ENCODE measurements at places on chromosomes 3 and 15.

- DNase-seq: peak; percentile 35
Measured at GRCh38 chr3:69354948-69355347, 30.9 kb downstream of the FRMD4B start.

DNA sequence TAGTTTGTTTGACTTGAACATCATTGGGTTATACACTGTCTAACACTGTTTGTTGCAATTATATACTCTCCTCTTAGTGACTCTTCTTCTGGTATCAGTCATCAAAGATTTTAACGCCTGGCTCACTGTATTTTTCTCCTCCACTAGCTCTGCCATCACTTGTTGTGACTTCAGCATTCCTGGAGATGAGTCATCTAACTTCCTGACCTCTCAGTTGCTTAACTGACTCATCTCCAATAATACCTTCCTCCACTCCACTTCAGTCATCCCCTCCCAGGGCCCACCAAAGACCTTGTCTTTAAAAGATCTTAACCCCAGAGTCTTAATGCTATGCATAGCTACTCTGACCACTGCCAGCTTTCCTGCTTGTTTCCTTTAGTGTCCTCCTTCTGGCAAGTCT, 28.6 kb upstream of the CLSTN2 start:
- peak; percentile 73 for DNase-seq

DNA sequence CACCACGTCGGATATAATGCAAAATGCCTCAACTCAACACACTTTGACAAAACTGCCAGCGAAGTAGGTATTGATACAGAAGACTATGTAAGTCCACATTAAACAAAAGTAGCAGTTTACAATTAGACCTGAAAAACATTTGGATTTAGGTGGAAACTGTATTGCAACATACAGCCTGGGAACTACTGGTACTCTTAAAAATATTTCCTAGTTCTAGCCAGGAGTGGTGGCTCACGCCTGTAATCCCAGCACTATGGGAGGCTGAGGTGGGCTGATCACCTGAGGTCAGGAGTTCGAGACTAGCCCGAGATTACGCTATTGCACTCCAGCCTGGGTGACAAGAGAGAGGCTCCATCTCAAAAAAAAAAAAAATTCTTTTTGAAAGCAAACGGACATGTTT, 246.2 kb downstream of the ZBTB20 start:
- DNase-seq: no peak

DNA sequence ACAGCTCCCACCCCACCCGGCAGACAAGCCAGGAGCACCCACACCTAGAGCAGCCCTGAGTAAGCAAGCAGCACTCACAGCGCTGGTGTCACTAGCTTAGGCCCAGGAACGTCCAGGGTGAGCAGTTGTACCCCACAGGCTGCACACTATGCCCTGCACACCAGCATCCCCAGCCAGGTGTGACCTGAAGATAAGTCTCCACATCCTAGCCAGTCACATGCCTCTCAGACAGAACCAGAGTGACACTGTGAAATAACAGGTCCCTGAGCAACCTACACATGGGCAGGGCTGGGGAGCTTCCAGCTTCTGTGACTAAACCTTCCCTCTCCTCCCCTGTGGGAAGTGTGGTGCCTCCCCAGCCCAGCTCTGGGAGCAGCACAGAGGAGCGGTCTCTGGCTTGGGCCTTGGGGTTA, 253.6 kb downstream of the UACA start:
- DNase-seq: no peak

- DNase-seq: no peak
Measured at GRCh38 chr15:80514071-80514780, 110.0 kb downstream of the ARNT2 start.

DNA sequence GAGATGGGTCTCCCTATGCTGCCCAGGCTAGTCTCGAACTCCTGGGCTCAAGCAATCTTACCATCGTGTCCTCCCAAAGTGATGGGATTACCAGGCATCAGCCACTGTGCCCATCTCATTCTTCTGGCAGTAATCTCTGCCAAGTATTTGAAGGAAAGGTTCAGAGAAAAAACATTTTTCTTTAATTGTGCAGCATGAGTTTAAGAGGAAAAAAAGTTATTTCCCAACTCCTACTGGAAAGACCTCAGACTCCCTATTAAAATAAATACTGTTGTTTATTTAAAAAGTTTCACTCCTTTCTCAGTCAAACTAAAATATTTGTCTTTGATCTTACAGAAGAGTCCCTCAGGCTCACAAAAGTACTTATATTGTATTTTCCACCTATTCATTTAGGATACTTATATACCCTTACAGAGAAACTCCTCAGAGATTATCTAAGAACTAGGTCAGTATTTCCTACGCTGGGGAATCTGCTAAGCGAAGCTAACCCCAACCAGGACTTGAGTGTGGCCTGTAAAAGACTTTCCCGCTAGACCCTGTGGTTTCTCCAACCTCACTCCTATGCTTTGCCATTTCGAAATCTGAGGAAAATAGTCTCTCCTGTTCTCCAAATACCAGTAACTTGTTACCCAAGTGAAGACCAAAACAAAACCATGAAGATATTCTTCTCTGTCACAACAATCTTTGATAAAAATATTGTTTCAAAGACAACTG, 28.7 kb downstream of the WWTR1 start:
- no peak for DNase-seq

GRCh38 chr3:42702066-42702951, at the start of gene HHATL:
TSS of gene HHATL (minus strand) at chr3:42702798. CDS start at chr3:42700826, 1,972 bp downstream.
- no peak for DNase-seq

DNA sequence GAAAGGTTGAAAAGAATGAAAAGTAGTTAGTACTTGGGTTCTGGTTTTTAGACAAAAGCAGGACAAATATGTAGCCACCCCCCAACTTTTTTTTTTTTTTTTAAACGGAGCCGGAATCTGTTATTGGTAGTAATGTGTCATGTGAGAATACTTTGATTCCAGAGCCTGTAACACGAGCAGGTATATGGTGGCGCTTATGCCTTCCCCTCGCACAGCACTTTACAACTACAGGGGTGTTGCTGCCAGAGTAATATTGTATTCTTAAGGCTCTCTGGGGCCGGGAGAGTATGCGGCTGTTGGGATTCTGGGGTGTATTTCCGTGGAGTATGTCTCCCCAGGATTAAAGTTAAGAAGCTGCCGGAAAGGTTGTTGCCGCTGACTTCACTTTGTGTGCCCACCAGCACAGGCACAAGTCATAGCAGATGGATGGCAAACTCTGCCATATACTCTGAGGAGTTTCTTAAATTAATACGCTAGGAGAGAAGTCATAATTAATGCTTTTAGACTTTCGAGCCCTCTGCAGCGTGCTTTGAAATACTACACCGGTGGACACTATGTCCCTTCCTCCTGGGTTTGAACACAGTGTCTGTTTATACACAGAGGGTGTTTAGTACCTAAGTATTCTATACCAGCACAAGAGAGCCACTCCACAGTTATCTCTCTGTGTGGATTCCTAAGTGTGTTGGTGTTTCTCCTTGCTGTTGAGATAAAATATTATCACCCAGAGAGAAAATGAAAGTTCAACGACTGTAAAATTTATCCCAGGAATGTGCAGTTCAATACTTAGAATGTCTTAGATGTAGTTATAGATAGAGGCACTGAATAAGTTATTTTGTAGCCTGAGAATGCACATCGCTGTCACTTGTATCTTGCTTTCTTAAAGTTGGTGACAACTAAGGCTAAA, 1.4 kb downstream of the MBNL1 start:
- DNase-seq: peak; percentile 72

DNA sequence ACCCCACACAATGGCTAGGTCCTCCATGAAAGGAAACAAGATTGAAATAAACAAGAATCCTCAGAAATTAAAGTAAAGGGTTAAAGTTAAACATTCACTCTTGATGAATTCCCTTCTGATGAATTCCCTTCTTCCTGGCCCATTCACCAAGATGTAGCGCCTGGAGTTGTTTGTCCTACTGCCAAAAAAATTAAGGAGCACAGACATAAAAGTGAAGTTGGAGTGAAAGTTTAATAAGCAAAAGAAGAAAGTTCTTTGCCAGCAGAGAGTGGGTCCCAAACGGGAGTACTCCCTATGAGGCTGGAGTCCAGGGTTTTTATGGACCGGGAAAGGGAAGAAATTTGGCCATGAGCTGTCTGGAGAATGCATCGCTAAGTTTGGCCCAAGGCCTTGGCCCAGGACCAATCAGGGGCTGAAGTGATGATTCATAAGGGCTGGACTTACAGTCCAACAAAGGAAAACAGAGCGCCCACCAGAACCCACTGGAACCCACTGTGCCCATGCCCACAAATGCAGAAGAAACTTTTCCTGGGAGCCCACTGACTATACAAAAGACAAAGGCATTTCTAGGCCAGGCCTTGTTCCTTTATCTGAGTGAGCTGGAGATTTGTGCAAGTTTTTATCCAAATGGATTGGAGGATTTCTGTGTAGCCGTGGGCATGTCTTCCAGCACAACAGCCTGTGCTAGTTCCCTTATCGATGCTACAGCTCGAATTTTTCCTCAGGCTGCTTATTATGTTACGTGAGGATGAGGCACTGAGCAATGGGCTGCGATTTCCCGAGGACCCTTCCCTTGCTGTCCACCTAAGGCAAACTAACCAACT, 1561.6 kb downstream of the OTOL1 start:
- no peak for DNase-seq

DNA sequence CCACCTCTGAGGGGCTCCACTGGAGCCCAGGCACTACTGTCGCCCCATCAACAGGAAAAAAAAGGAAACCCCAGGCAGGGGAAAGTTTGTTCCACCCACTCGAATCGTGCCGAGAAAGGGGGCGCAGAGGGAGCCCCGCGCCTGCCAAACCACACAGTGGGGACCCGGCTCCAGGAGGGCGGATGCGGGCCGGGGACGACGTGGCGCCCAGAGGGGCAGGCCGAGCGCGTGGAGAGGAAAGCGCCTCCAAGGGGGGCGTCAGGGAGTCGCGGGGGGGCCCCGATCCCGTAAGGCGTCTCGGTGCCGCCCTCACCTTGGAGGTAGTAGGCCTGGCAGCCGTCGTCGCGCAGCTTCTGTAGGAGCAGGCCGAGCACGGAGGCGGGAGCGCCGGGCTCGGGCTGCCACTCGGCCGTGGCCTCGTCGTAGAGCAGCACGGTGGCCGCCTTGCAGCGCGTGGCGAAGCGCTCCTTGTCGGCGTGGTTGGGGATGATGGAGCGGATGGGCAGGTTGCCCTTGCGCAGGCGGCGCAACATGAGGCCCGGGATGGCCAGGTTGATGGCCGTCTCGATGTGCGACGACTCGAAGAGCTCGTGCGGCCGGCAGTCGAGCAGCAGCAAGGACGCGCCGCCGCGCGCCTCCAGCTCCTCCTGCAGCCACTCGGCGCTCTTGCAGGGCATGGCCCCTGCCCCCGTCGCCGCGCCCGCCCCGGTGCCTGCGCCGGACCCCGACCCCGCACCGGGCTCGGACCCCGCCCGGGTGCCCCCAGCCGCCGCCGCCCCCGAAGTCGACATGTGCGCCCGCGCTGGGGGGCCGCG, 627 bp downstream of the DUSP7 start:
- DNase-seq: peak; percentile 51

DNA sequence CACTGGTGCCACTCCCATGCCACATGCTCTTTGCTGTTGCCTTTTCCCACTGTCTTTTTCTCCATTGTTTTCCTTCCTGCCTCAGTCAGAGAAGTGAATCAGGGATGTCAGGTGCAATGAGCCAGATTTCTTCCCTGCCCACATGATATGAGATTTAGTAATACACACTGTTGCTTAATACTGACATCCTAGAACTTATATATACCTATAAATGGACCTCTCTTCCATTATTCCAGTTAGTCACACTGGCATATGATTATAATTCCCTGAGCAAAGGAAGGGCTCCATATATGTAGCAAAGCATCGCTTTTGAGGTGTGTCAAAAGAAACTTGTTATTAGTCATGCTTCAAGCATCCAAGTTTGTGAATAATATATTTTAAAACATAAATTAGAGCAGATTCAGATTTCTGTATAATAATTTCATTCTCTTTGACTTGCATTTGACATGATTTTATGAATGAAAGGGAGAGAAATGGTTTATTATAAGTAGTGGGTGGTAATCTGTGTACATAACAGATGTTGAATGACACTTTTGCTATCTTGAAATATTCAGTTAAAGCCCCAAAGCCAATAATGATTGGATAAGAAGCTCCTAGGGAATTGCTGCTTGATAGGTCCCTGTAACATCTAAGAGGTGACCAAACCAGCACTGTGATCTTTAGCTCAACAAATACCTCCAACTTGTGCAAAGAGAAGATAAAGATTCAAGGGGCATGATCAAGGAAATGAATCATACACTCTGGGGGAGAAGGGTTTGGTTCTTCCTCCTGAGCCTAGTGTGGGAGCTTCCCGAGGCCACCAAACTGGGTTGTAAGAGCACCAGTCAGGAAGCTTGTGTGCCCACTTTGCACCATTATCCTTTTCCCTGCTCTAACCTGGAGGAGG, 48.6 kb downstream of the CHST2 start:
- peak; percentile 96 for DNase-seq

- no peak for DNase-seq
Measured at GRCh38 chr3:193899001-193899400, 236.9 kb upstream of the HES1 start.

GRCh38 chr15:23472033-23472432, 25.0 kb upstream of the GOLGA6L2 start:
- no peak for DNase-seq

- DNase-seq: peak; percentile 37
Measured at GRCh38 chr3:77536038-77536775, 496.3 kb downstream of the ROBO2 start.

- no peak for DNase-seq
Measured at GRCh38 chr3:18557216-18557615, 132.1 kb upstream of the SATB1 start.

Measured in epithelial cell of esophagus (primary cell).